A549 treated with AZD2906 at 1 μM for 4 hours (cell line): ENCODE measurements at places on chromosomes 12 and 14. TPM values are rescaled to one million over a fixed set of nuclear protein-coding genes. Genes with fewer than 3 reads are reported as not detected.

Gene EGLN3
- 4.2 to 5.6 TPM (median 4.7 TPM) in 5 replicates for total RNA-seq

Gene IL26
- not detected in 5 replicates for total RNA-seq

Gene SLC6A15
- 3.6 to 4.7 TPM (median 4.0 TPM) in 5 replicates for total RNA-seq

Gene CRIP2
- 114 to 222 TPM (median 208 TPM) in 5 replicates for total RNA-seq

Gene RBM23
- total RNA-seq, result 53.1 to 62.4 TPM (median 56.4 TPM) in 5 replicates

Gene TM9SF1
- 60.6 to 69.9 TPM (median 64.6 TPM) in 5 replicates for total RNA-seq

Gene DTX1
- total RNA-seq, result 0.26 to 0.45 TPM (median 0.36 TPM) in 5 replicates

Gene BMP4
- 2.3 to 3.0 TPM (median 2.4 TPM) in 5 replicates for total RNA-seq

Gene LMO3
- 0.06 to 0.13 TPM in 2 of 5 replicates, not detected in the others for total RNA-seq

Gene CERS5
- total RNA-seq, result 26.4 to 28.7 TPM (median 26.8 TPM) in 5 replicates

Gene DHRS2
- total RNA-seq, result 5.8 to 7.6 TPM (median 5.9 TPM) in 5 replicates

Gene BTBD7
- total RNA-seq, result 10.5 to 12.1 TPM (median 10.8 TPM) in 5 replicates

Gene FAM222A
- 3.4 to 5.7 TPM (median 4.6 TPM) in 5 replicates for total RNA-seq

Gene ESPL1
- 15.3 to 20.4 TPM (median 18.2 TPM) in 5 replicates for total RNA-seq

Gene RFLNA
- 0.09 to 0.16 TPM (median 0.13 TPM) in 4 of 5 replicates, not detected in the other for total RNA-seq

Gene KRT72
- total RNA-seq, result 0.05 TPM in 1 of 5 replicates, not detected in the others

Gene GDF3
- total RNA-seq, result not detected in 5 replicates

Gene BRAP
- total RNA-seq, result 12.1 to 13.5 TPM (median 12.4 TPM) in 5 replicates

Gene HOXC12
- 0.03 TPM in 2 of 5 replicates, not detected in the others for total RNA-seq

Gene SYCP3
- 0.10 to 0.13 TPM (median 0.13 TPM) in 3 of 5 replicates, not detected in the others for total RNA-seq

Gene NPFF
- 0.19 to 0.24 TPM in 2 of 5 replicates, not detected in the others for total RNA-seq

Gene RD3L
- not detected in 5 replicates for total RNA-seq

Gene POTEG
- total RNA-seq, result not detected in 5 replicates

Gene JDP2
- 25.2 to 41.7 TPM (median 34.5 TPM) in 5 replicates for total RNA-seq

Gene TEX22
- total RNA-seq, result 0.10 to 0.20 TPM (median 0.14 TPM) in 5 replicates

Gene TAS2R10
- 0.06 to 0.09 TPM in 2 of 5 replicates, not detected in the others for total RNA-seq

Gene CLEC4C
- total RNA-seq, result not detected in 5 replicates

Gene CLEC12A
- not detected in 5 replicates for total RNA-seq

Gene RPS6KL1
- total RNA-seq, result 0.23 to 0.49 TPM (median 0.40 TPM) in 5 replicates

Gene SMOC1
- total RNA-seq, result 15.9 to 22.8 TPM (median 18.2 TPM) in 5 replicates

Gene SLC5A8
- total RNA-seq, result not detected in 5 replicates

Gene BLOC1S1
- total RNA-seq, result 117 to 155 TPM (median 149 TPM) in 5 replicates

Gene DPF3
- 0.05 to 0.16 TPM (median 0.10 TPM) in 5 replicates for total RNA-seq

Gene NANOG
- 0.03 to 0.19 TPM (median 0.07 TPM) in 3 of 5 replicates, not detected in the others for total RNA-seq

Gene SCN8A
- total RNA-seq, result 1.1 to 1.8 TPM (median 1.6 TPM) in 5 replicates

Gene SLC25A21
- 0.68 to 1.2 TPM (median 0.87 TPM) in 5 replicates for total RNA-seq
